ENCODE measurements at places on chromosomes 3 and 15.

- no peak for DNase-seq
Observed at GRCh38 chr3:9064850-9065249, 101.6 kb upstream of the RAD18 start.

GRCh38 chr3:47054412-47054811 is 74.9 kb downstream of the NBEAL2 start:
- DNase-seq: no peak

GRCh38 chr3:124316034-124316287 is 324.0 kb upstream of the ROPN1 start:
- DNase-seq: no peak

GRCh38 chr3:172272698-172273097 is 175.6 kb downstream of the GHSR start:
- no peak for DNase-seq

- DNase-seq: no peak
Observed at GRCh38 chr3:55873523-55874254, 386.6 kb upstream of the WNT5A start.

DNA sequence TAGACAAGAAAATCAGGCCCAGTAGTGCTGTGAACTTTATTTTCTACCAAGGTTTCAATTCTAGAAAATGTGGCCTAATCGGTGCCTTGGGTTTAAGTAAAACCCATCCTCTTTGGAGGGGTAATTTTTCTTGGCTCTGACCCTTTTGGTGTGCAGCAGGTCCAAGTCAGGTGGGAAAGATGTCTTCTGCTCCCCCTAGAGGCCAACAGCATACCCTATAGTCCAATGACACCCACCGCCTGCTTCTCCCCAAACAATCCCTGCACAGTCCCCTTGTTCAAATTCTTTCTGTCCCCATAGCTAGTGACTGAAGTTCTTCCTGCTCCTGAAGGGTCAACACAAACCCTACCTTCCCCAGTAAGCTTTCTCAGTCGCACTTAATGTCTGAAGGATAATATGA is 261.8 kb upstream of the GOLGA6L4 start:
- peak; percentile 22 for DNase-seq

DNA sequence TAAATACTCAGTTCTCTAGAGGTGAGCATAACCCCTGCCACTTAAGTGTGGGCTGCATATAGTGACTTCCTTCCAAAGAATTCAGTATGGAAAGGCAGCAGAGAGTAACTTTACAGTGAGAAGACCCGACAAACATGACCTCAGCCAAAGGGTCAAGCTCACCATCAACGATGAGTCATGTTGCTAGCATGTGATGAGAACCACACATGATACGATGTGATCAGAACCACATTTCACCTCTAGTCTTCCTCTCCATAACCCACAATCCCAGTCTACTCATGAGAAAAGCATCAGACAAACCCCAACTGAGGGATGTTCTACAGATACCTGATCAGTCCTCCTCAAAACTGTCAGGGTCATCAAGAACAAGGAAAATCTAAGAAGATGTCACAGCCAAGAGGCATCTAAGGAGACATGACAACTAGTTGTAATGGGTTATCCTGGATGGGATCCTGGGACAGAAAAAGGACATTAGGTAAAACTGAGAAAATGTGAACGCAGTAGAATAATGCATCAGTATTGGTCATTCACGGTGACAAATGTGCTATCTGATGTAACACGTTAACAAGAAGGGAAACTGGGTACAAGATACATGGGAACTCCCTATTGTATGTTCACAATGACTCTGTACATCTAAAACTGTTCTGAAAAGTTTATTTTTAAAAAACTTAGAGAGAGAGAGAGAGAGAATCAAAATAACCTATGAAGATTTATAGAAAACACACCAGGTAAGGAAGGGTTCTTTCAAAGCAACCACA is 28.3 kb downstream of the SEC61A1 start:
- DNase-seq: peak; percentile 41

GRCh38 chr15:31344823-31345605 is 18.4 kb downstream of the KLF13 start:
- DNase-seq: peak; percentile 23

GRCh38 chr3:150391161-150391560 is 16.9 kb upstream of the TSC22D2 start:
- DNase-seq: no peak

DNA sequence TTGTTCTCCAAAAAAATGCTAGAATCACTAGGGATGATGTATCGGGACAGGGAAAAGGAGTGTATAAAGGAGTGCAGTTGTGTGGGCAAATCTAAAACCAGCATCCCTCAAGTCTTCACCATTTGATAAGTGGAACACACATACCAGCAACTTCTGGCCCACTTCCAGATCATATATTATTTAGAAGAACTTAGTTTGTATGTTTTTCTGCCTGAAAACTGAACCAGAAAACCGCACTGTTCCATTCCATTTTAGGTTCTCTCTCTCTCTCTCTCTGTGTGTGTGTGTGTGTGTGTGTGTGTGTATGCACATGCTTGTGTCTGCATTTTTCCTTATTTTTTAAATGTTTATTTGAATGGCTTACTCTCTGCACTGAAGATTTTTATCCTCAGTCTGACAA is 93.5 kb downstream of the SERPINI1 start:
- no peak for DNase-seq

DNA sequence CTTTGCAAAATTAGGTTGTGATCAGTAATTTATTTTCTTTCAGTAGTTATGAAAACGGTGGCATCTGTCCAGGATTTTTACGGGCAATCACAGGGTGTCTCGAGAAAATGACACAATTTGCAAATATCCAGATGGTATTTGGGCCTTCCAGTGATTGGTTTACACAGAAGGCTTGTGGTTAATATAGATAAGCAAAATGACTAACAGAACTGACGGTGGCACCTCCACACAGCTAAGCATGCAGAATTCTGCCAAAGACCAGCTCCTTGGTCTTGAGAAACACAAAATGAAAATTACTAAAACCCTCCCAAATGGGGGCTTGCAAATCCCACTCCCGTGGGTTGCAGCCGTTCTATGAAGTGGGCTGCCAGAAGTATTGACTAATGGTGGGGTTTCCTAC is 5.5 kb downstream of the ARHGEF3 start:
- peak; percentile 1 for DNase-seq

DNA sequence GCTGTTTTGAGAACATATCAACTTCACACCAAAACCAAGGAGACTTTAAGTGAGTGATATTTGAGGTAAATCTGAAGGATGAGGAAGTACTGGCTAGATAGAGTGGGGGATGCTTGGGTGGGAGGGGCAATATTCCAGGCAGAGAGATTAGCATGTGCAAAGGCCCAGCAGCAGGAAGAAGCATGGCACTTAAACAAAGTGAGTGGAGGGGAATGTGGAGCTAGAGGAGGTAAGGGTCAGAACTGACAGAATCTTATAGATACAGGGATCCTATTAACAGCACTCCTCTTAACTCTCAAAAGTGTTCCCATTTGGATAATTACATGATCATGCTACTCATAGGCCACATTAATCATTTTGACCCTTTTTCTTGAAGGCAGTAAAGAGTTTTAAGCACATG is 41.4 kb upstream of the SPRED1 start:
- DNase-seq: no peak

DNA sequence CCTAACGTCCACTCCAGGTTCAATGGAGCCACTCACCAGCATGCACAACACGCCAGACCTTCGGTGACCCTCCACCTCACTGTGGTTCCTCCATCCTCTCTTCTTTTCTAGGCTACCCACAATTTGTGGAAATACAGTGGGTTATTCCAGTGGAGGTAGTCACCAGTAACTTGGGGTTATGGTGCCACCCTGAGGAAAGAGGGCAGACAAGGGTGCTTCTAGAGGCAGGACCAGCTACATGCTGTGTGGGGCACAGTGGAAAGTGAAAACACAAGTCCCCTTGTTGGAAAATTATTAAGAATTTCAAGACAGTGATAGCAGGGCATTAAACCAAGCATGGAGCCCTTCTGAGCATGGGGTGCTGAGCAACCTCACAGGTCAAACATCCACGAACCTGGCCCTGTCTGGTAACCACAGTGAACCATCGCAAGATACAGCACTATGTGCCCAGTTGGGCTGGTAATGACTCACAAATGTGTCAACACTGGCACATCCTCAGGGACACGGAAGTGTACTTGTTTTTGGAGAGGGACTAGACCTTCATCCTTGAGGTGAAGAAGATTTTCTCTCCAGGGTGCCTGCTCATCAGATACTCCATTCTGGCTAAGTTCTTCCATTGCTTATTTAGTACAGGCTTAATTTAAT is 166.7 kb downstream of the STT3B start:
- no peak for DNase-seq

DNA sequence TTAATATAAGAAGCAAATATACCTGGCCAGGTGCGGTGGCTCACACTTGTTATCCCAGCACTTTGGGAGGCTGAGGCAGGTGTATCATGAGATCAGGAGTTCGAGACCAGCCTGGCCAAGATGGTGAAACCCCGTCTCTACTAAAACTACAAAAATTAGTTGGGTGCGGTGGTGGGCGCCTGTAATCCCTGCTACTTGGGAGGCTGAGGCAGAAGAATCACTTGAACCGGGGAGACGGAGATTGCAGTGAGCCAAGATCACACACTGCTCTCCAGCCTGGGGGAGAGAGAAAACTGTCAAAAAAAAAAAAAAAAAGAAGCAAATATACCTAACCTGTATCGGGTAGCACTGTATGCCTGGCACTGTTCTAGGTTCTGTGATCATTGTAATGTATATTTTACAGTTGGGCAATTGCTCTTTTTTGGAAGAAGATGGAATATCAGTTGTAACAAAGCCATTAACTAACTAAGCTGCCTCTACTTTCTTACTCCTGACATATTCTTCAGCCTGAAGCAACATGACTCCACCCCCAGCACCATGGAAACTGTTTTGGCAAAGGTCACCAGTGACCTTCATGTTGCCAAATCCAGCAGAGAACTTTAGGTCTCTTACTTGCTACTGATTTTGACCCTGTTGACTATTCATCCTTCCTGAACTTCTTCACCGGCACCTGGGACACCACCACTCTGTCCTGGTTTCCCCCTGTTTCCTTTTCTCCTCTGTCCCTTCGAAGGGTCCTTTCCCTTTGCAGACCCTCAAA is 203.8 kb downstream of the RPLP1 start:
- no peak for DNase-seq

GRCh38 chr15:80789296-80789695 is 10.1 kb downstream of the CEMIP start:
- DNase-seq: no peak

DNA sequence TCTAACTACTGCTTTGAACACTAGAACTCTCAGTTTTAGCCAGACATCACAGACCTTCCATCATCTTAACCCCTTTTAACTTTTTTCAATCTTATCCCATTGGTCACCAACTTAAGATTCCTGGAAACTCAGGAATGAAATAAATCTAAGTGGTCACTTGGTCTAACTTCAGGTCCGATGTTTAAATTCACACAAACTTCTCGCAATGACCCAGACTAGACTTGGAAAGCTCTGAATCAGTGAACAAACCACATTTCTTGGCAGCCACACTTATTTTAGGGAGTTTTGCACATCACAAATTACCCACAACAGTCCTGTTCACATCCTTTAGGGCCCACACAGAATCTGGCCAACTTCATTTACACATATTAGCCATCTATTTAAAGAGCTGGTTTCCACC is 118.9 kb downstream of the MAGI1 start:
- DNase-seq: no peak

DNA sequence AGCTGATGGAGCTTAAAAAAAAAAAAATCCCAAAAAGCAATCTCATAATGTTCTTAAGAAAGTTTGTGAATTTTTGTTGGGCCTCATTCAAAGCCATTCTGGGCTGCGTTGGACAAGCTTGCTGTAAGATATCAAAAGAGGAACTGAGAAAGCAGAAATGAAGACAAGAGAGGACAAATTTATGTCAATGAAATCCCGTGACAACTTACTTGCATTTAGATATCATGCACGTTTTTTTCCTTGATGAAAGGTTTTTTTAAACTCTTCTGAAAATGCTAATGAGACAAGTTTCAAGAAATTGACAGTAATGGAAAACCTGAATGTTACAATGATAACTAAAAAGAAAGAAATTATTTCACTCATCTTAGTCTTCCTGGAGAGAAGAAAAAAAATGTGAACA is 662.9 kb downstream of the SQOR start:
- DNase-seq: no peak

DNA sequence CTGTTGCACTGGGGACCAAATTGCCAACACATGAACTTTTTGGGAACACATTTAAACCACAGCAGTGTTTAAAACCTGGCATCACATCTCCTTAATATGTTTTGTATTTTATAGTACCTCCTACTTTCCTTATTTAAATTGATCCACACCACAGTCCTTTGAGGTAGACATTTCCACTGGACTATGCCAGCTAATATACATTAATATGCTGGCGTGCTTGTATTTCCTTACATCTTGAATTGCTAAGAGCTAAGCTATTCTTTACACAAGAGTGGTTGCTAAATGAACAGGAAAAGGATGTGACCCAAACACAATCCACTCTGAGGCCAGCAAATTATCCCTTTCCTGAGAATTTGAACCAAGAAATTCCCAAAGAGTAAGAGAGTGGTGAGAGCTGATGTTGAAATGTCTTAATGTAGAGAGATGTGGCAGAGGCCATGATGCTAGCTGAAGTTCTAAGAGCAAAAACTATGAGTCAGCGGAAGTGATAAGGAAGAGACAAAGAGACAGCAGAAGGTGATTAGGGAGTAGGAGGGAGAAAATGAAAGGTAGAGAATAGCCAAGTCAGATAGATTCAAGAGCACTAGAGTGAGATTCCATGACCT is 131.2 kb downstream of the CD47 start:
- DNase-seq: no peak

DNA sequence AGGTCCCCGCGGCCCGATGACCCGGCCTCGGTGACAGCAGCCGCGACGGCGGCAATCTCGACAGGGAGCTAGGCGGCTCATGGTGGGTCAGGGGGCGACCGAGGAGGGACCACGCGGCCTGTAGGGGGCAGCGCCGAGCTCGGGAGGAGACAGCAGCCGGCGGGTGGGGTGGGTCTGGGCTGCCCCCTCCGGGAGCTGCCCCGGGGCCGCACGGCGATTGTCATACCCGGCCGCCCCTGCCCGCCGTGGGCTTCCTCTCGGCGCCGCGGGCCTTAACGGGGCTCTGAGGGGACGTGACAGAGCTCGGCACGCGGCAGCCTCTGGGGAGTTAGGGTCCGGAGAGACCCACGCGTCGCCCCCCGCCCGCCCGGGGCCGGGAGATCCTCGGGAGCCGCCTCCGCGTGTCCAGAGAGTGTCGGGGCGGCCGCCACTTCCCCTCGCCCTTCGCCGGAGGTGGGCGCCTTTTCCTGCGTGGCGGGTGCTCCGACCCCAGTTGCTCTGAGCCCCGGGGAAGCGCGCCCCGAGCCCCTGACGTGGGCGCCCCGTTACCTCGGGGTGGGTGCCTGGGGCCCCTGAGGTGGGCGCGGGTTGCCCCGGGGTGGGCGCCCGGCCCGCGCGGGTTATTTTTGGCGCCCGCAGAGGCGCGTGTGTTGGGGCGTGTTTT is 539 bp upstream of the PLCL2 start:
- peak; percentile 37 for DNase-seq

DNA sequence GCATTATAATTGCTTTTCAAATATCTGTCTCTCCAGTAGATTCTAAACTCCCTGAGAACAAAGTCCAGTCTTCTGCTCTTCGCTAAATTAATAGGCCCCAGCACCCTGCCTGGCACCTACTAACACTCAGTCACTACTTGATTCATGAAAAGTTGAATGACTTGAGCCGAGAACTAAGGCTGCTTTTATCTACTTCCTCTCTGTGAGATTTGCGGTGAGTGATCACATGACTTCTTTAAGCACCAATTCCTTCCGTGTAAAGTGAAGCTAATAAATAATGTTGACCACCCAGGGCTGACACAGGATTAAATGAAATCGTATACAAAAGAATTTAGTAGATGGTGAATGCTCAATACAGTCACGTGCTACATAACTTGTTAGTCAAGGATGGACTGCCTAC is 44.6 kb upstream of the PGPEP1L start:
- no peak for DNase-seq
